HL-60 (cell line): ENCODE measurements at places on chromosomes 1 and 21.

DNA sequence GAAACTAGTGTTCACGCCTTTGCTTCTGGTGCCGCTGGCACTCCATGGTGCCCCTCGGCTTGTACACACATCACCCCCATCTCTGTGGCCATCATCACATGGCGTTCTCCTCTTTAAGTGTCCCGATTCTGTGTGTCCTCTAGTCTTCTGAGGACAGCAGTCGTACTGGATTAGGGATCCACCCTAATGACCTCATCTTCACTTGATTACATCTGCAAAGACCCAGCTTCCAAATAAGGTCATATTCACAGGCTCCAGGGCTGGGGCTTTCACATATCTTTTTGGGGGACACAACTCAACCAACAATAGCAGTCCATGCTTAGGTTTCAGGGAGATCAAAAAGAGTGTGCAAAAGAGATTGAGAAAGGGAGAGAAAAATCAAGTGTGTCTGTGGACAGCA is 64.9 kb downstream of the HLCS start:
- DNase-seq = no peak

DNA sequence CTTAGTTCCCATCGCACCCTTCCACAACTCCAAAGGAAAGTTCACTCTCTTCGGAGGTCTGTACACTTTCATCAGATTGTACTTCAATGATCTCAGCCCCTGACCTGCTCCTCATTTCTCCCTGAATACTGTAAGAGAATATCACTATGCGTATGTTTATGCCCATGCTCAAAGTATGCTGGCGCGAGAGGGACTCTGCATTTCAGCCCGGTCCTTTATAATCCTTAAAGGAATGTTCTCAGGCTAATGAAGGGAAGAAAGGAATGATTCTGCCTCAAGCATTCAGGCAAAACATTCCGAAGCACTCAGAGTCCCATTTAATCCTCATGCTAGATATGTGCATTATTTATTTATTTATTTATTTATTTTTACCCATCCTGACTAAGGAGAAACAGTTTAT is 76.8 kb downstream of the PLD5 start:
- no peak for DNase-seq

- peak; percentile 58 for DNase-seq
Measured at GRCh38 chr1:33326785-33327184, 5.9 kb upstream of the A3GALT2 start.

GRCh38 chr21:28283641-28284490 is 708.8 kb downstream of the LTN1 start:
- DNase-seq = no peak

DNA sequence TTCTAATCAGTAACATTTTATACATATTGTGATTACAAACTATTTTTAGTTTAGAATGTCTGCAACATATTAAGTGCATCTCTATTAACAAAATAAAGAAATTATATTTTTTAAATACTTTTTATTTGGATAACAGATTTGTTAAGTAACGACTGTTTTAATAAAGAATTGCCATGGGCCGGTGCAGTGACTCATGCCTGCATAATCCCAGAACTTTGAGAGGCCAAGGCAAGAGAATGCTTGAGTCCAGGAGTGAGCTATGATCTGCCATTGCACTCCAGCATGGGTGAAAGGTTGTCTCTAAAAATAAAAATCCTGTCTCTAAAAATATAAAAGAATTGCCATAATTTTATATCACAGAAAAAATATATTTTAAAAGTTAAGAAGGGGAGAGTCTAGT is 4.1 kb downstream of the LRRIQ3 start:
- DNase-seq = no peak

- DNase-seq = no peak
Measured at GRCh38 chr1:41800311-41800829, 118.4 kb downstream of the HIVEP3 start.

DNA sequence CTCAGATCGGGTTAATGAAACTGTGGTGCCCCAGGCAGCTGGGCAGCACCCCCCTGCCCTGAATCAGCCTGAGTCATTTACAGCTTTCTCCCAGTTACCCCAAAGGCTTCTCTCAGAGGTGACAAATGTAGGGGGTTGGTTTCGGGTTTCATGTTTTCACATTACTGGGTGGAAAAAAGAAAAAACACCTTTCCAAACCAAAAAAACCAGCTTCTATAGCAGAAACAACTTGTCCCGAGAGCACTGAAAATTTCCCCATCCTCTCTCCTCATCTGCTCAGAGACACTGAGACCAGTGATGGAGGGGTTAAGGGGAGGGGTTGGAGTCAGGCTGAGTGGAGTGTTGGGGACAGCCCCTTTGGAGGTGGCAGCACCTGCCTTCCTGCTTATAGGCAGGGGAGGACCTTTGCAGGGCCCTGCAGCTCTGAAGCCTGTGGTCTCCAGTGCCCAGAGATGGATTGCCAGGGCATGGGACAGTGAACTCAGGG is 15.6 kb downstream of the UTP11 start:
- DNase-seq = no peak

DNA sequence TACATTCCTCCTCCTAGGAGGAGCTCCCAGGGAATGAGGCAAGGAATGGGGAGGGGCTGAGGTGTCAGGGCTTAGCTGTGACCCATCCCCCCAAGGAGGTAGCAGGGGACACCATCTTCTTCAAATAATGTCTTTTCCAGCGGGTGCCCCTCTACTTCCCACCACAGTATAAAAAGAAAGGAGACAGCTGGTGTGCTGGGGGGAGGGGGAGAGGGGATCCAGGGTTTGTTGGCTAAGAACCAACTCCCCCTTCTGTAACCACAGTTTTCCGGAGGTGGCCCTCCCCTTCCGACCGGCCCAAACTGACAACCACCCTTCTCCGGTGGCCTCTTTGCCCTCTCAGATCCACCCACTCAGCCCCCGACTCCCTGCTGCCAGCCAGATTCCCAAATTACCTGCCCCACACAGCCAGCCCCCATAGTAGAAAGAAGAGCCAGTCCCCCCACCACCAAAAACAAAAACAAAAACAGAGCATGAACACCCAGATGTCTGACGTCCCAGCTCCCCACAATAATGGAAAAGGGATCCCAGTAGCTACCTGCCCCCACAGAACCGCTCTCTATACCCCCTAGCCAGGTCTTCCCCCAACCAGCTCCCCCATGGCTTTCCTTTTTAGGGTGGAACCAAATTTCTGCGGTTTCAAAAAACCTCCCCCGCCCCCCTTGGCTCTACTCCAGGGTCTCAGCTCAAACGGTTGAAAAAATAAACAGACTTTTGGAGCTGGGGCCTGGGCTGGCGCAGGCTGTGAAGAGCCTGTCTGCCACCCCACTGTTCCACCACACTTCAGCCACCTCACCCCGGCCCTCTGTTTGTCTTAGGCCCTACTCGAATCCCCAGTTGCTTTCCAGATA is 2.1 kb downstream of the ARHGEF2 start:
- DNase-seq = peak; percentile 62

DNA sequence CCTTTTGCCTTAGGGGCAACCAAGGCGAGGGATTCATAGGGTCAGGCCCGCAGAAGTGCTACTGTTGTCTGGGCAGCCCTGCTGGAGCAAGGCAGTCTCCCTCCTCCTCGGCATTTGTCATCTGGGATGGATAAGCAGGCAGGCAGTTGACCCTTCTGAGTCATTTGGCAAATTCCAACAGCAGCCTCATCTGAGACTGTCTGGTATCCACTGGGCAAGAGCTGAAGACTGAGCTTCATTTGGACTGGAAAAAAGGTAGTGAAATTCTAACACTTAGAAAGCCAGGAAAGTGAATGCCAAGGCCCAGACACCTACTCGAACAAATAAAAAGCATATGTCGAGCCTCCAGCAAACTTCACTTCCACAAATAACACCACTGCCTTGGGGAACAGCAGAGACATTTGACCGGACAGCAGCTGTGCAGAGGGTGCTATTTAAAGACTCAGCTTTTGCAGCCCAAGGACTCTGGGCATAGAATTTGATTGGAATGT is 4.0 kb upstream of the ZBTB40 start:
- DNase-seq = no peak

DNA sequence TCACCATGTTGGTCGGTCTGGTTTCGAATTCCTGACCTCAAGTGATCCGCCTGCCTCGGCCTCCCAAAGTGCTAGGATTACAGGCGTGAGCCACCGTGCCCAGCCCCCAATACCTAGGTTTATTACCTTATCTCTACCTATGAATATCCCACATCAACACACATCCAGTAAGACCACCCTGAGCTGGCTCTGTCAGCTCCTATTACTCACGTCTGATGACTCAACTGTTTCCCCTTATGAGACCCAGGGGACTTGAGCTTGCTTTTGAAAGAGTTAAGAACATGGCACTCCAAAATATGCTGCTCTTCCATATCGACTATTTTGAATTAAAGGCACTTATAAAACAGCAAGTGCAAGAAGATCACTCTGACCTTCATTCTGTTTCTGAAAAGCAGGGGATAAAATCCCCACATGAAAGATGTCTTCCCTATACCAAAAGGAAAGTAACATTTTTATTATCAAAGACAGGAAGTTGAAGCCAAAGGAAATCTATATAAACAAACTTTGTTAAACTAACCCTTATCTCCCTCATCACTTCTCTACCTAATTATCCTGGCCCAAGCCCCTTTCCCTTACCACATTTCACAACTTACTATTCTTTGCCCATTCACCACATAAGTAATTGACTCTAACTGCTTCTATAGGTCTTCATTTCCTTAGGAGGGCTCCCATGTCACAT is 41.3 kb upstream of the OSBPL9 start:
- DNase-seq = no peak

- DNase-seq = no peak
Measured at GRCh38 chr1:226006686-226007085, 7.5 kb upstream of the SDE2 start.

DNA sequence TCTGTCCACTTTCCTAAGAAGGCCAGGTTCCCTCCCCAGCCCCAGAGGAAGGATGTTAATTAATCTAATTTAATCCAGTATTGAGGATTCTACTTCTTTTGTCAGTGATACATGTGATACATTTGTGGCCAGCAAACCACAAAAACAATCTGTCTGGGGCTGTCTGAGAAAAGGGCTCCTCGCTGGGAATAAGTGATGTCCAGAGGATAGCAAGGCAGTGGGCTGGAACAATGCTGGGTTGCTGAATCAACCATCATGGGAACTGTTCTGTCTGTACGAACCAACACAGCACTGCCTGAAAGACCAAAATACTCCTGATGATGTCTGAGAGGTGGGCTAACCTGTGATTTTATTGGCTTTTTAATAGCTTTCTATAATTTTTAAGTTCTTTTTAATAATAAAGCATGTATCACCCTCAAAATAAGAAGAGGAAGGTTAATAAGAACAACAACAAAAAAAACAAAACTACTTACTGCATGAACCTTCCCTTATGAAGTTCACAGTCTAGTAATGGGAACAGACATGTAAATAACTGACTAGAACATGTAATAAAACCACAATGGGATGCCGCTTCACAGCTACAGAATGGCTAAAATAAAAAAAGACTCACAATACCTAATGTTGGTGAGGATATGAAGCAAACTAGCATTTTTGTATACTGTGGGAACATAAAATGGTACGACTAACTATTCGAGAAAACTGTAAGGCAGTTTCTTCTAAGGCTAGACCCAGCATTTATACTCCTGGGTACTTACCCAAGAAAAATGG is 11.4 kb upstream of the ADAR start:
- no peak for DNase-seq

DNA sequence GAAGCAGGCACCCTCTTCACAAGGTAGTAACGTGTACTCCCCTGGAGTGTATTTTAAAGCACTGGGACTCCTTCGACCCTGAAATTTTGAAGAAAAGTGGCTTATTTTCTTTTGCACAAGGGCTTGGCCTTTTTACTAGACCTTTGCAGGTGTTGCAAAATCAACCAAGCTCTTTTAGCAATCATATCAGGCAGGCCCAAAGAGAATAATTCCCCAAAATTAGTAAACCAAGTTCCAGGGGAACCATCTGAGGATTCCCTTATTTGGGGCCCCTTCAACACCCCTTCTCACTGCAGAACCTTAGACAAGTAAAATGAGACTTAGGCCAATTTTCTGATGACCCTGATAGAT is 28.3 kb downstream of the CBR1 start:
- no peak for DNase-seq

- DNase-seq = no peak
Measured at GRCh38 chr1:3586986-3587759, 24.1 kb downstream of the MEGF6 start.

DNA sequence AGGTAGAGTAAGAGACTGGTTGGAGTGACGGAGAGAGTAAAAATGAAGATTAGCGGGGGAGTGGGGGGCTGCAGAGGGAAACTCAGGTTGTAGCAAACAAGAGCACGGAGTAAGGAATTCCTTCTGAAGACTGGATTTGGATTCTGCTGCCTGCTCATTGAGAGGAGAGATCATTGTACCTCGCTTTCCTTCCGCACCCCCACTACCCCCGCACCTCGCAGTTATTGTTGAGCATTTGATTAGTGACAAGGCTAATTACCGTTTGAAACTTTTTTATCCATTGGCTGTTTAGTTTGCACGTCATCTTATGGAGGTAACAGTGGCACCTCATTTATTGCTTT is 463 bp downstream of the PRPF3 start:
- peak; percentile 31 for DNase-seq

DNA sequence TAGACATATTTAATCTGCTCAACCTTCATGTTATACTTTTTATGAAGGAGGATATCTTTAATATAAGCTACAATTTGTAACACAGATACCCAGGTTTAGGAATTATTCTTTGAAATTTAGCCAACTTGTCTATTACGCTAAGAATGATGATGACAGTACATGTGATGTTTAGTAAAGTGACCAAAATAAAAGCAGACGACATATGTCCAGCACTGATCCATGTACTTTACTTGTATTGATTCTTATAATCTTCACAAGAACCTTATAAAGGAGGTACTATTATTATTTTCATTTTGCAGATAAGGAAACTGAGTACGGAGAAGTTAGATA is 37.2 kb upstream of the ATG4C start:
- no peak for DNase-seq

DNA sequence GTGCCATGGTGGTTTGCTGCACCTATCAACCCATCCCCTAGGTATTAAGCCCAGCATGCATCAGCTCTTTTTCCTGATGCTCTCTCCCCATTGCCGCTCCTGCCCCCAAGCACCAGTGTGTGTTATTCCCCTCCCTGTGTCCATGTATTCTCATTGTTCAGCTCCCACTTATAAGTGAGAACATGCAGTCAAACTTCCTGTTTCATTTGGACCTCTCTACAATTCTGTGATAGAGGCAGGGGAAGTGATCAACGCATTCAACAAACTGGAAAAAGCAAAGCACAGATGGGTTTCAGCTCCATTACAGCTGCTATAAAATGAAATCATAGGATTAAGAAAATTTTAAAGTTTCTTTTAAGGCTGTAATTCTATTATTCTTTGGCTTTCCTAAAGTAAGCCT is 23.3 kb upstream of the CD55 start:
- DNase-seq = no peak

DNA sequence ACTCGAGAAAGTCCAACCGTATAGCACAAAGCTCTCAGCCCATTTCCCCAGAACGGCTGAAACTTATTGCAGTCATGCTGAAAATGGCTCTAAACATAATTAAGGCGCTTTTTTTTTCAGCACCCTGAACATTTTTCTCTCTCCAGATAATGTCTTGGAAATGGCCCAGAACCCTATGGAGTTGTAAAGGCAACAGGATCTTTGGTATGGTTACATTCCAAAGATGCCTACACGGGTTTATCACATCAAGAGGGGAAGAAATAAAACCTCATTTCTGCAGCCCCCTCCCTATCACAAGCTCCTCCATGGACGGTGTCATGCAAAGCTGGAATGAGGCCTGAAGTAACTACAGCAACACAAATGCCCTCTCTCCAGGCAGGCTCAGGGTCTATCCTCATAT is 126.4 kb upstream of the GALNT2 start:
- no peak for DNase-seq
